GM13977 (cell line): ENCODE measurements at places on chromosomes 16 and 17.

DNA sequence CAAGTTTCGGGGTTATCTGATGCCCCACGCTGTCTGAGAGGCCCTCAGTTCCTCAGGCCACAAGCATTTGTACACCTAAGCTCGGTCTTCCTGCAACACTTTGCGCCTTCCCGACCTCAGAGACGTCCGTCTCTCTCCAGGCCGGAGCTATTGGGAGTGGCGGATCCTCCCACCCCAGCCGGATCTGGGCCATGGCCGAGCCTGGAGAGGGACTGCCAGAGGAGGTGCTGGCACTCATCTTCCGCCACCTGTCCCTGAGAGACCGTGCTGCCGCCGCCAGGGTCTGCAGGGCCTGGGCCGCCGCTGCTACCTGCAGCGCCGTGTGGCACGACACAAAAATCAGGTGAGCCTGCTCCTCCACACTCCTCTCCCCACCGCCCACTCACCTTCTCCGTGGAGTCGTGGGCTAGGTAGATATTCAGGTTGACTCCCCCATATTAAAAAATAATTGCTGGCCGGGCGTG is 1.9 kb downstream of the FBXL8 start:
- DNase-seq = no peak

DNA sequence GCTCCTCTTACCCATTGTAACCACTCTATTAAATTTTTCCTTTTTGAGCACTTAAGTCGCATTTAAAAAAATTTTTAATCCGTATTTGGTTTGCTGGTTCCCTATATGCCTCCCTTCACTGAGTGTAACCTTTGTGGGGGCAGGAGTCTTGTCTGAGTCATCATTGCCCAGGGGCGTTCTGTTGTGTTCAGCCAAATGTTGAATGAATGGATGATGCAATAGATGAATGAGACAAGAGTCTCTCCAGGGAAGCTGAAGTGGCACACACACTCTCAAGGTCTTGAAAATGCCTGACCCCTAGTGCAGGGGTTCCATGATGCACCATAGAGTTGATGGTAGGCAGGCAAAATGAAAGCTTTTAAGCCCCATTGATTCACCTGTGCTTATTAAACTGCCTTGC is 123.0 kb upstream of the RBFOX1 start:
- DNase-seq = no peak

DNA sequence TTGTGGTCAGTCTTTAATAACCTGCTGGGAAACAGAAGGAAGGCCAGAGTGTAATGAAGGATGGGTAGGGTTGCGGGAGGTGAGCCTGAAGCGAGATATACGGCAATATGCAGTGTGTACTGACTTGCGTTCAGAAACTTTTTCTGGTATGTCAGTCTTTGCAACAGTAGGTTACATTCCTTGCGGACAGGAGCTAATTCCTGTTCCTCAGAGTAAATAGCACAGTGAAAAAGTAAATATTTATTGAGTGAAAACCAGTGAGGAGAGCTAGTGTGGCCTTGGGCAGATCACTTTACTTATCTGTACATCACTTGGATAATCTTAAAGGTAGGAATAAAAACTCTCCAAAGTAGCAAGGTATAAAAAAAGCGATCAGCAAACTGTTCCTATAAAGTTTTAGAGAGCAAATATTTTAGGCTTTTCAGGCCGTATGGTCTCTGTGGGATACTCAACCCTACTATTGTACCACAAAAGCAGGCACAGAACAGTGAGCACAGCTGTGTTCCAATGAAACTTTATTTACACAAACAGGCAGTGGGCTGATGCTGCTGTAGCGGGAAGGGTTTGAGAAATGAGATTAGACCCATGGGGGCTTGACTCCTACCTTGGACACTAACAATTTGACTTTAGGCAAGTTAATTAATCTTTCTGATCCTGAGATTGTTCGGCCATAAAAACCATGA is 348.0 kb downstream of the UTP18 start:
- DNase-seq = no peak

DNA sequence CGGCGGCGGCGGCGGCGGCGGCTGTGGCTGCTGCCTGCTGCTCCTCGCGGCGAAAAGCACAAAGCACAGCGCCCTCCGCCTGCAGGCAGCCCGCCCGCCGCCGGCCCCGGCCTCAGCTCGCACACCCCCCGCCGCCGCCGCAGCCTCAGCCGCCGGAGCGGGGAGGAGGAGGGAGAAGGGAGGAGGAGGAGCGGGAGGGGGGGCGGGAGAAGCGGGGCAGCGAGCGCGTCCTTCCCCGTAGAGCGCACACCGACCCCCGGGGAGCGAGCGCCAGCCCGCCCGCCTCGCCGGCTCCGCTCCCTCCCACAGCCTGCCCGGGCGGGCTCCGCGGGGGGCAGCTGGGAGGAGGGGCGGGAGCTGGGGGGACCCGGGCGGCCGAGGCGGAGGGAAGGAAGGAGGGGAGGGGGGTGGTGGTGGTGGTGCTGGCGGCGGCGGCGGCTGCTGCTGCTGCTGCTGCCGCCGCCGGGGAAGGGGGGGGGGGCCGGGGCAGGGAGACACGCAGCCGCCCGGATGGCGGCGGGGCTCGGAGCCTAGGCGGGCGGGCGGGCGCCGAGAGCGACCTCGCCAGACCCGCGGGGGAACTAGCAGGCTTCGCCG is at the start of gene UBTF:
TSS of gene UBTF (minus strand) at position 60 of the 597 bp plus-strand sequence. CDS start 1,446 bp downstream, outside the sequence.
- DNase-seq = peak; percentile 72

GRCh38 chr17:5644065-5644464 is 59.8 kb upstream of the NLRP1 start:
- no peak for DNase-seq

- DNase-seq = no peak
Observed at GRCh38 chr16:15043344-15043743, 12.5 kb downstream of the NTAN1 start.

DNA sequence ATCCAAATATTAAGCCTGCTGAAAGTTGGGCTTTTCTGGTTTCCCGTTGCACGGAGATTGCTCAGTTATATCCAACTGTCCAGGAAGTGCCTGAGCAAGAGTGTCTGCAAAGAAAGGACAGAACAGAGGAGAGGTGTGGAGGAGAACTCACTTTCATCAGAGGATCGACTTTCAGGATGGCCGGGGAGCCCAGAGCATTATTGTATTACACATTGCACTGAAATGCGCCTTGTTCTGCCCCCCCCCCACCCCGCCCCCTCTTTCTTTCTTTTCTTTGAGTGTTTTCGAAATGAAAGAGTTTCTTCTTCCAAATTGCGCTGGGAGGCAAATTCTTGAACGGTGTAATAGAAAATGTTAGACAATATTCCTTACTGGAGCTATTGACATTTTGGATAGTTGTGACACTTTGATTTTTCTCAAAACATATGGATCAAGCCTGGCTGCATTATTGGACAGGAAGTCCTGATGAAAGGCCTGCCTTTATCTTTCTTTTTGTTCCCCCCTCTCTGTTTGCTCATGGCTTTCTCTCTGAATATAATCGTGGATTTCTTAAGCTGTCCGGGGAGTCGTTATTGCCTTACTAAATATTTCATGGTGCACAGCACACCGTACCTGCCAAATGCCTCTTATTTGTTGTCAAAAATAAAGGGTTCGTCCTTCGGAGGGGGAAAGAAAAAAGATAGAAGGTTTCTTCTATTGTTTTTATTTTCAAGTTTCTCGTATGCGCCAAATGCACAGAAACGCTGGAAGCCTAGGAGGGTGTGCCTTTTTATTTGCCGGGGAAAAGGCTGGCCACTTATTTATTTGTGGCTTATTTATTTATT is 110.8 kb downstream of the IRX3 start:
- DNase-seq = no peak

GRCh38 chr16:88758227-88758943 is 26.6 kb downstream of the PIEZO1 start:
- DNase-seq = no peak

DNA sequence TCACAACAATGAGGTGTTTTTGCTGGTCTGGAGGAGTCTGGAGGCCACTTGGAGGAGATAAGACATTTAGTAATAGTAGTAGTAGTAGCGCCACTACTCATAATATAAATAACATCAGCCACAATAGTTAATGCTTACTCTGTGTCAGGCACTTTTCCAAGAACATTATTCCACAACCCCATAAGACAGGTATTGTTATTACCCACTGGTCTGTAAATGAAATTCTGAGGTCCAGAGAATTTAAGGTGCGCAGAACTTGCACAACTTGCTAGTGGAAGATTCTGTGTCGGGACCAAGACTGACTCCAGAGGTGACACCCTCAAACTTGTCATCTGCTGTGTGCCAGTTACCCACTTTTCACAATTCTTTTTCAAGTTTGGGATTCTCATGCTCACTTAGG is 106.5 kb downstream of the MRM1 start:
- DNase-seq = no peak

DNA sequence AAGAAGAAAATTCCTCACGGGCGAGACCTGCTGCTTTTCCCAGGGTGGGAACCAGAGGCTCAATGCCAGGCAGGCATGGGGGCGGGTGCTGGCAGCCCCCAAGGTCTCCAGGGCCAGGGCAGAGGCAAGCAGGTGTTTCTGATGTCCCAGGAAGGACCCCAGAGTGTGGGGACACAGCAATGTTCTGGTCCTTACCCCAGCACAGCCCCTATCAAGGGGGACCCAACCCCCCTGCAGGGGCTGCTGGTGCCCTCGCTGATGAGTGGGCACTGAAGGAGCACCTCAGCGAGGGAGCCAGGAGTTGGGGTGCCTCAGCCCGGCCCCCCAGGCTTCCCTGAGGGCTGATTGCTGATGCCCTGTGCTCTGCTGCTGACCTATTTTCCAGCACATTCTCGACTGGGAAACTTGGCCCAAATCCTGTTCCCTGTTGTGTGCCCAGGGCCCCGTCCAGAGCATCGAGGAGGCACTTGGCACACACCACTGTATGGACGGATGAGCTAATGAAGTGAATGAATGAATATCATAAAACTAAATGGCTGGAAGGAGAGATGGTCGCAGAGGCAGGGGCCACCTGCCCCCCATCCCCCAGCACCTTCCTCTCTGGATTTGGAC is 2.8 kb downstream of the DBNDD1 start:
- no peak for DNase-seq

DNA sequence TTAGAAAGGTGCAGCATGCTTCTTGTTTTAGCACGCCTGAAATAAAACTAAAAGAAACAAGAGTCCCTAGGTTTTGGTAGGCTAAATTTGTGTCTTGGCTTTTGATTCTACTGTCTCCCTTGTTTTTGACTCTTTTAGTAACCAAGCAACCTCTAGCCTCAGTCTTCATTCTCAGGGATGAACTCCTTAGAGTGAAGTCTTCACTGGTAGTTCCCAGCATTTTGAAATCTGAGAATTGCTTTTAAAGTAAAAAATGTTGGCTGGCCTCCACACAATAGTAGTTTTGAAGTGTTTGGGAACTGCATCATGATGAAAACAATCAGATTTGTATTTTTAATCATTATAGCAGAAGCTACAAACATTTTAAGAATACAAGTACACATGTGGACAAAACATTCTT is 6.1 kb upstream of the CDR2 start:
- DNase-seq = no peak

DNA sequence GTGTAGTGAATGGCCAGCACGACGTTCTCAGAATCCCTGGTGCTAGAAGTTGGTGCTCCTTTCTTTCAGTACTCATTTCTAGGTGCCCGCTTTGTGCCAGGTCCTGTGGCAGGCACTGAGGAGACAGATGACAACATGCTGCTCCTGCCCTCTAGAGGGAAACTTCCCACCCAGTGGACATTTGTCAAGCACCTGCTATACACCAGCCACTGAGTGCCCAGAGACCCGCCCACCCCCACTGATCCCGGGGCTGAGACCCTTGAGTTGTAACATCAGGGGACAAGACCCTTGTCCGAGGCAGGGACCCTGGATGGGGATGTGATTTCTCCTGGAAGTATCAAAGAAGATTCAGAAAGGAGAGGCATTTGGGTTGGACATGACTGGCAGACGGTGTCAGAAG is 25.1 kb downstream of the UNC13D start:
- no peak for DNase-seq

- no peak for DNase-seq
Observed at GRCh38 chr17:2013994-2014317, 11.2 kb downstream of the RTN4RL1 start.

- DNase-seq = no peak
Observed at GRCh38 chr17:82973456-82974135, 105.8 kb upstream of the METRNL start.

- DNase-seq = no peak
Observed at GRCh38 chr16:70710422-70711210, 24.8 kb upstream of the MTSS2 start.

DNA sequence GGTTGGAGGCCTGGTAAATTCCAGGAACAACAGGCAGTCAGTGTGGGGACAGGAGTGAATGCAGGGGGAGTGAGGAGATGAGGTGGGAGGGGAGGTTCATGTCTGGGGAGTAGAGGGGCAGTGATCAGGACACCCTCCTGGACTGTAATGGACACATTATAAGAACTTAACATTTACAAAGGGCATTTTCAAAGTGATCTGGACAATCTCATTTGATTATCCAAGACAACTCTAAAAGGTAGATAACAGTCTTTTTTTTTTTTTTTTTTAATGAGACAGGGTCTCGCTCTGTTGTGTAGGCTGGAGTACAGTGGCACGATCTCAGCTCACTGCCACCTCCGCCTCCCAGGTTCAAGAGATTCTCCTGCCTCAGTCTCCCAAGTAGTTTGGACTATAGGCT is 5.7 kb downstream of the SDK2 start:
- DNase-seq = no peak

DNA sequence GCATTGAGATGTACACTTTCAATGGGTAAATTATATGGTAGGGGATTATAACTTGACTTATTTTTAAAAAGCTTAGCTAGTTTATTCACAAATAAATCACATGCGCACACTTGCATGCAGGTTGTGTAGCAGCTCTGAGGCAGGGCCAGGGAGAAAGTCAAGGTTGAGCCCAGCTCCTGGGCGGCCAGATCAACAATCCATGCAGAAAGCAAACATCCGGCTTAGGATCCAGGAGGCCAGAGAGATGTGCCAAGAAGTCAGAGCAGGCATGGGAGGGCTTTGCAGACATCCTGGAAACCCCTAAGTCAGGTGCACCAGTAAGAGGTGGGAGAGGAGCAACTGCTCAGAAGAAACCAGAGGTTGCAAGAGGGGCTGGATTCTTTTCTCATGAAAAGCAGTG is 186.5 kb downstream of the AXIN2 start:
- no peak for DNase-seq

GRCh38 chr16:4615384-4616046 is 827 bp upstream of the UBALD1 start:
- DNase-seq = no peak

DNA sequence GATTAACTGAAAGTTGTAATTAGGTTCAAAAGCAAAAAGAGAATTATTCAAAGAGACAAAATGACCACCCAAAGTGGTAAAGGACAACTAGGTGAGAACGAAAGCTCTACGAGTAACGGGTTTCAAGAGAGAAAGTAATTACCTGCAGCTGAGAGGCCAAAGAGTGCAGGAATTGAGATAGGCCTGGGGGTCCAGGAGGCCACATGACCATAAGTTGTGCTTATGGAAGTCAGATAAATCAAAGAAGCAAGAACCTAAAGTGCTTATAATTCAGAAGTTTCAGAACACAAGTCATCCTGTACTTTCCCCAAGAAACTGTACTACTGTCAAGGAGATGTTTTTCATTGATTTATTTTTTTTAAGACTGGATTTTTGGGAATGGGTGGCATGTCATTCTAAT is 91.1 kb downstream of the TANGO6 start:
- no peak for DNase-seq

- no peak for DNase-seq
Observed at GRCh38 chr17:33986566-33986965, 268.5 kb upstream of the CCL2 start.

GRCh38 chr17:42055496-42055895 is 5.1 kb upstream of the C17orf113 start:
- no peak for DNase-seq

GRCh38 chr16:88744577-88745521 is 38.5 kb downstream of the CTU2 start:
- no peak for DNase-seq
